ENCODE measurements at places on chromosomes 12 and 14.

GRCh38 chr14:32472076-32472475, 143.0 kb downstream of the AKAP6 start:
- no peak for DNase-seq

DNA sequence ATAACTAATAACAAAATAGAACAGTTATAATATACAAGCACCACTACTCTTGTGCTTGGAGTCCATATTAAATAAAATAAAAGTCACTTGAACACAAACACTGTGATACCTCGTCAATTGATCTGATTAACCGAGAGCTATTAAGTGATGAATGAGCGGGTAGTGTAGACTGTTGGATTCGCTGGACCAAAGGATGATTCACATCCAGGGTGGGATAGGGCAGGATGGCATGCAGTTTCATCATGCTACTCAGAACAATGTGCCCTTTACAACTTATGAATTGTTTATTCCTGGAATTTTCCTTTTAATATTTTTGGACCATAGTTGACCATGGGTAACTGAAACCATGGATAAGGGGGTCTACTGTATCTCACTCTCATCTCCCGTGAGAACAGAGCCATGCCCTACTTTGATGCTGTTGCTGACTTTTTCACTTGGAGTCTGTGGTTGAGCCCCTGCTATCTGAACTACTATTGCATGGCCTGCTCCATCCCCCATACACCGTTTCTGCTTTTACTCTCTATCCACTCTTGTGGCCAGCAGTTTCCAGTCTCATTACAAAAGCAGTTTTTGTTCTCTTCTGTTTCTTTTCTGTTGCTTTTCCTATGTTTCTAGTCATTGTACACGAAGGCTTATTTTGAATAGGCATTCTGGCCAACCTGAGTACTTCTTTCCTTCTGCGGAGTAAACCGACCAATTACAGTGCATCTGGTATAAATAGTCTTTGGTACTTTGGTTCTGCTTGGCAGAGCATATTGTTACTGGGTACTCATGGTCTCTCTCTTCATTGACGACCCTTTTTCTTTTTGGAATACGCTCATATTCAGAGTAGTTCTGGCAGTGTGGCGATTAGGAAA, 12.2 kb downstream of the TMTC2 start:
- no peak for DNase-seq

GRCh38 chr14:28243600-28243999, 523.0 kb upstream of the FOXG1 start:
- DNase-seq = no peak

GRCh38 chr12:120652656-120653435, 12.4 kb downstream of the CABP1 start:
- no peak for DNase-seq

DNA sequence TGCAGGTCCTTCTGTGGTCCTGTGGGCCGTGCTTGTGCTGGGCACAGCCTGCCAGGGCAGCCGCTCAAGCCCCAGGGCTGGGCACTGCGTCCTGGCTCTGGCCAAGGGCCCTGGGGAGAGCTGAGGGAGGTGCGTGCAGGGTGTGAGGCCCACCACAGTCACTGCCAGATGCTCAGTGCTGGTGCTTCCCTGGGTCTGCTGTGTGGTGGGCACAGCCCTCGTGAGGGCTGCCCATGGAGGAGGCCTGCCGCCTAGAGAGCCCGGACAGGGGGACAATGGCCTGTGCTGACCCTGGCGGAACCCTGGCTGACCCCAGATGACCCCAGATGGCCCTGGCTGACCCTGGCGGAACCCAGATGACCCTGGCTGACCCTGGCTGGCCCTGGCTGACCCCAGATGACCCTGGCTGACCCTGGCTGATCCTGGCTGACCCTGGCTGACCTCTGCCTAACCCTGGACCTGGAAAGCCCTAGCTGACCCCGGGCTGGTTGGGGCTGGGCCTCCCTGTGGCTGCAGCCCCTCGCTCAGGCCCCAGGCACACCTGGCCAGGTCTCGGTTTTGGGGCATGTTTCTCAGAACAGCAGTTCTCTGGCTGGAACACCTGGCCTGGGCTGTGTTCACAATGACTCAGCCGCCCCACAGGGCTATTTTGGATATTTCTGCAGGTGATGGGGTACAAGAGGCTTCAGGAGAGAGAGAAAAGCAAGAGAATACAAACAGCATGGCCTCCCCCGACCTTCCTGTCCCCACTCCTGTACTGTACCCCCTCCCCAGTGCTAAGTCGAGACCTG, 55.4 kb downstream of the TMEM121 start:
- DNase-seq = no peak

Data from activated naive CD4-positive, alpha-beta T cell (primary cell).